ENCODE measurements at places on chromosomes 13 and 19. TPM values are rescaled to one million over a fixed set of nuclear protein-coding genes. Genes with fewer than 3 reads are reported as not detected.

DNA sequence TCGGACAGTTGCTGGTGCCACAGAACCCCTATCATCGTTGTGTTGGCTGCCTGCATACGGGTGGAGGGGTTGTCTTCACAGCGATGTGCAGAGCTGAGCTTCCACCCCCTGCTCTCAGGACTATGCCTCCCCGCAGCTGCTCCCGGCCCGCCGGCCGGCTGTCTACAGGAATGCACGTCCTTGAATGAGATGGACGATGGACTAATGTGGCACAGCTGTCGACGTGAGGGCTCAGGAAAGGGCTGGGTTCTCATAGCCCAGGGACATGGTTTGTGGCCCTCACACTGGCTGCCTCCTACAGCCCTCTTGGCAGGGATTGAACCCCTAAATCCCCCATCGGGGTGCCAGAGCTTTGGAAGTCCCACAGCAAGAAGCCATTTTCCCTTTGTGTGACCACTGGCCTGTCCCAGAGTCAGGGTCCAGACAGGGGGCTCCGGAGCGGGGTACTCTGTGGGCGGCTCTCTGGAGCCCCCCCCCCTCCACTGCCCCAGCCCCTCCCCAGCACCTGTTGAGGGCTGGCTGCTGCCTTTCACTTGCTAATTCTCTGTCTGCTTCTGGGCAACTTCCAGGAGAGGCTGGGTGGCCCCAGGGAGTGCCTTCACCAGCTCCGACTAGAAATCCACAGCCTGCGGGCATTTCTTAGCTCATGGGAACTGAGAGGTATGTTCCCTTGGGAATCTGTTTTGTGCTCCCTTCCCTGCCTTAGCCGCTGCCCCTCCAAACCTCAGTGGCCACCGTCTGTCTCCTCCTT, 40.2 kb downstream of the TSSK6 start:
- no peak for DNase-seq
- no peaks in the 10 kb centered on the region for H3K27me3 ChIP-seq

Gene SEMA6B
- total RNA-seq = not detected

Gene SOHLH2
- total RNA-seq = not detected

DNA sequence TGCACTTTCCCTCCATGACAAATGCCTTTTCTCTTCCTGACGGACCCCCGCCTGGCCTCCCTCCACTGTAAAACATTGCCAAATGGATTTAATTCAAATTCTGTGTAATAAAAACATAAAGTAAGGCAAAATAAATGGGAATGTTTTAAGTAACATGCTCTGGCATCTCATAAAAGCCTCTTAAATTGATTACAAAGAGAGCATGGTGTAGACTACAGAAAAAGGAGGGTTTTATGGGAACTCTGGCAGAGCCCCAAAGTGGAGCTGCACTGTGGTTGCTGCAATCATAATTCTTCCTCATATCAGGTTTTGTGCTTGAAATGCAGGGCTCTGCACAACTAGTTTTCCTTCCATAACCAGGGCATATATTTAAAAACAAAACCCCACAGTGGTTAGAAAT, 44.3 kb upstream of the SIAH3 start:
- H3K27ac ChIP-seq = no peak overlapping the region
- no peaks in the 10 kb centered on the region for H3K4me1 ChIP-seq
- H3K36me3 ChIP-seq = no peaks in the 10 kb centered on the region
- H3K27me3 ChIP-seq = peaks cover 9% of the 10 kb centered on the region
- no peak overlapping the region for H3K4me3 ChIP-seq
- no peak for DNase-seq

GRCh38 chr13:75489502-75490263, 7.7 kb upstream of the TBC1D4 start:
- no peak overlapping the region for H3K4me3 ChIP-seq
- H3K36me3 ChIP-seq = no peaks in the 10 kb centered on the region
- no peak overlapping the region for H3K27ac ChIP-seq
- peaks cover 29% of the 10 kb centered on the region for H3K27me3 ChIP-seq
- peaks cover 7% of the 10 kb centered on the region for H3K4me1 ChIP-seq
- no peak for DNase-seq

DNA sequence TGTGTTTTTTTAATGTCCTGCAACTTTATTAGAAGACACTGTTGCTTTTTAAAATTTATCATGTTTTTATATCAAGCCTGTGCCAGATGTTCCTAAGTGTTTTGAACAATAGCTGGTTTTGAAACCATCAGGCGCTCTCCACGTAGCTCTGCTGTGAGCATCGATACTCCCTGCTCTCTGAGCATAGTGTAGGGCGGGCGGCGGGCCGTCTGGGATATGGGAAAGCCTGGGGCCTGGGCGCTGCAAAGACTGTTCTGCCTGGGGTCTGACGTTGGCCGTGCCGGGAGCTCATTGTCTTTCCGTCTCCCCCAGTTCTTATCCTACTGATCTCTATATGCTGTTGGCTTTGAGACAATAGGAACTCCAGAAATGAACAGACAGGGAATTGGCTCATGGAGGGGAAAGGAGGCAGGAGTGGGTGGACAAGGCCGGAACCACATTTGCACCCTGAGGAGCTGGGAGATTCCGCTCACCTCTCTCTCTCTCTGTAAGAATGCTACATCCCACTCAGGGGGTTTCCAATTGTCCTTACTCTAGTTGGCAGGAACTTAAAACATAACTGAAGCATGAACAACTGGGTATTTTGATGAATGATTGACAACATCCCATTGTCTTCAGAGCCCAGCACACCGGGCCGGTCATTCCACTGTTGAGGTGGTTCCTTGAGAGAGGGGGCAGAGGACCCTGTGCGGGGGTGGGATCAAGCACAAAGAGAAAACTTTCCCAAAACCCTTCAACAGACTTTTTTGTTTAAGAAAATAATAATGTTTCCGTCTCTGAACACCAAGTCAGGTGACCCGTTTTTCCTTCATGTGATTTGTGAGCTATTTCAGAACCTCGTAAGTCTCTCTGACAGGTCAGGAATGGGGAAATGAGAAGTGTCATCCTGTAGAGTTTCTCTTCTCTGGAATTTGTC, 64.7 kb downstream of the COL4A2 start:
- DNase-seq = no peak
- no peaks in the 10 kb centered on the region for H3K4me1 ChIP-seq
- H3K27me3 ChIP-seq = peaks cover 32% of the 10 kb centered on the region
- H3K36me3 ChIP-seq = no peaks in the 10 kb centered on the region
- no peak overlapping the region for H3K27ac ChIP-seq

DNA sequence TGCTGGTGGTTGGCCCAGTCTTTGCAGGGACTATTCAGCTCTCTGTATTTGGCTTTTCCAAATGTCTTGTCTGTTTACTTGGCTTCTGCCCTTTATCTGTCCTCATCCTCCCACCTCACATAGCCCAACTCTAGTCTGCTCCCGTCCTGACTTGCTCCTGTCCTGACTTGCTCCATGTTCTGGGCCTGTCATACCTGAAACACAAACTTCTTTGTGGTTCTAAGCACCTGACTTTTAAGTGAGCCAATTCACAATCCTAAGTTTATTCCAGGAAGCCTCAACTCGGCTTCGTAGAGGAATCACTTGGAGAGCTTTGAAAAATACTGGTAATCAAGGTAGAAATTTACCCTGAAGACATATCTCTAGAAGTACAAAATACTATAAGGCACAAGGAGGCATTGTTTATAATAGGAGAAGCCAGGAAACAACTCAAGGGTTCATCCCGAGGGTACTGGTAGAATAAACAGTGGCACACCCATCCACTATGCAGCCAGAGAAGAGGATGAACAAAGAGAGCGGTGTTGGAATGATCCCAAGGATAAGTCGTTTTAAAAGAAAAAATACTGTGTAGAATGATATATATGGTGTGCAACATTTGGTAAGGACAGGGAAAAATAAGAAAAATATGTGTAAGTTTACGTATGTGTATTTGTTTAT, 284.5 kb downstream of the FGF14 start:
- no peak overlapping the region for H3K27ac ChIP-seq
- no peaks in the 10 kb centered on the region for H3K4me1 ChIP-seq
- no peak overlapping the region for H3K4me3 ChIP-seq
- peaks cover 2% of the 10 kb centered on the region for H3K27me3 ChIP-seq

Gene EFNA2
- total RNA-seq = not detected

- no peaks in the 10 kb centered on the region for H3K27me3 ChIP-seq
- H3K36me3 ChIP-seq = peaks cover 36% of the 10 kb centered on the region
- peaks cover 32% of the 10 kb centered on the region for H3K4me1 ChIP-seq
- peak overlapping the region; percentile 94 for H3K4me3 ChIP-seq
- H3K27ac ChIP-seq = no peak overlapping the region
Measured at GRCh38 chr13:26219726-26220125, 2.4 kb downstream of the RNF6 start.

Gene DCLK1
- not detected for total RNA-seq

GRCh38 chr13:35256459-35257148, 219.9 kb downstream of the MAB21L1 start:
- no peak overlapping the region for H3K4me3 ChIP-seq
- H3K27ac ChIP-seq = no peak overlapping the region
- DNase-seq = no peak
- H3K4me1 ChIP-seq = no peaks in the 10 kb centered on the region

Gene ACER1
- total RNA-seq = 0.14 TPM

Gene ERICH6B
- total RNA-seq = not detected

DNA sequence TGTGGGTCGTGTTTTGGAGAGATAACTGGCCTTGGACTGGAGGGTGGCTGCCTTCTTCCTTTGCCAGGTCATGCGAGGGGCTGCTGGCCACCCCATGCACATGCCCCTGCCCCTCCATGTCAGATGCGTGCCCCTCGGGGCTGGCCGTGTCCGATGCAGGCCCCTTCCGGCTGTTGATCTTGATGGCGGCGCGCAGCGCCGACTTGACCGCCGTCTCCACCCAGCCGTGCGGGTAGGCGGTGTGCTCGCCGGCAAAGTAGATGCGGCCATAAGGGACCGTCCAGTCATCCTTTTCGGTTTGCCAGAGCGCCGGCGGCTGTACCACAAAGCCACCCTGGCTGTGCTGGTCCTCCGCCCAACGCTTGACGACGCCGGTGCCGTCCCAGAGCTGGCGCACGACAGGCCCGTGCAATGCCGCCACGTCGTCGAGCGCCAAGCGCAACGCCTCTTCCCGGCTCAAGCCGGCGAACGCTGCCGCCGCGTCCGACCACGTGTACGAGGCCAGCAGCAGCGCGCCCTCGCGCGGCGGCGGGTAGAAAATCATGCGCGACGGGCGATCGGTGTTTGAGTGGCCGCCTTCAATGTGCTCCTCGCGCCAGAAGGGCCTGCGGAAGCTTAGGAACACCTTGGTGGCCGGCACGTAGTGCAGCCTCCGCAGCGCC, 6.9 kb downstream of the IL4I1 start:
- no peaks in the 10 kb centered on the region for H3K27me3 ChIP-seq
- H3K4me3 ChIP-seq = peak overlapping the region; percentile 69

GRCh38 chr13:112871742-112872141, 97.3 kb upstream of the MCF2L start:
- no peak overlapping the region for H3K27ac ChIP-seq
- no peak for DNase-seq
- H3K4me1 ChIP-seq = peaks cover 20% of the 10 kb centered on the region
- H3K27me3 ChIP-seq = no peaks in the 10 kb centered on the region
- H3K36me3 ChIP-seq = peaks cover 23% of the 10 kb centered on the region

Gene ZFP36
- total RNA-seq = 118 TPM

DNA sequence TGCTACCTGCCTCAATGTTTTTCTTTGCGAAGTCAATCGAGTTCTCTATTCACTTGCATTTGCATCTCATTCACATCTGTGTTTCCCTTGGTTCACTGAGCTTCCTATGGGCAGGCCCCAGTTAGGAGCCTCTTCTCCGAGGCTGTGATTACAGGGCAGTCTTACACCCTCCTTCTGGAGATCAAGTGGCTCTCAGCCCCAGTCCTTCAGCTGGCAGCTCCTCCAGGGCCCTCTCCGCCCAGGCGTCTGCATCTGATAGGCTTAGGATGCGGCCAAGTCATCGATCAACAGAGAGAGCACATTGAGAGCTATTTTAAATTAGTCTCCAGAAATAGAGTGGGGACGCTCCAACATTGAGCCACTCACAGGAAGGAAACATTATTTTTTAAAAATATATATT, 44.2 kb downstream of the MBNL2 start:
- H3K27ac ChIP-seq = no peak overlapping the region
- DNase-seq = no peak
- H3K4me3 ChIP-seq = no peak overlapping the region

DNA sequence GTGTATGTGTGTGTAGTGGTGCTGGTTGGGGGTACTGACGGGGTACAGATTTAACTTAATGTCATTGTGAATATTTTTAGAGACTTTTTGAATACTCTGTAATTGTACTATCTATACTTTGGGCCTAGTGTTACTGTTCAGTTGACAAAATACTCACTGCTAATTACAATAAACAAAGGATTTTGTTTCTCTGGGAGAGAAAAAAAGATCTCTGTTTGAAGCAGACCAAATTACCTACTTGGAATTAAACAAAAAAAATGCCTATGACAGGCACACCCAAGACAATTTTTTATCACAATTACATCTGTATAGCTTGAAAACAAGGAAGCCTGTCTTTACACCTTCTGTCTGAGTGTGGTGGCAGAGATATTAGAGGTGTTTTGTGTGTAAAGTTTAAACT, 45.1 kb downstream of the OLFM4 start:
- no peak for DNase-seq
- H3K36me3 ChIP-seq = no peaks in the 10 kb centered on the region
- H3K27ac ChIP-seq = no peak overlapping the region
- H3K27me3 ChIP-seq = no peaks in the 10 kb centered on the region
- H3K4me3 ChIP-seq = no peak overlapping the region

DNA sequence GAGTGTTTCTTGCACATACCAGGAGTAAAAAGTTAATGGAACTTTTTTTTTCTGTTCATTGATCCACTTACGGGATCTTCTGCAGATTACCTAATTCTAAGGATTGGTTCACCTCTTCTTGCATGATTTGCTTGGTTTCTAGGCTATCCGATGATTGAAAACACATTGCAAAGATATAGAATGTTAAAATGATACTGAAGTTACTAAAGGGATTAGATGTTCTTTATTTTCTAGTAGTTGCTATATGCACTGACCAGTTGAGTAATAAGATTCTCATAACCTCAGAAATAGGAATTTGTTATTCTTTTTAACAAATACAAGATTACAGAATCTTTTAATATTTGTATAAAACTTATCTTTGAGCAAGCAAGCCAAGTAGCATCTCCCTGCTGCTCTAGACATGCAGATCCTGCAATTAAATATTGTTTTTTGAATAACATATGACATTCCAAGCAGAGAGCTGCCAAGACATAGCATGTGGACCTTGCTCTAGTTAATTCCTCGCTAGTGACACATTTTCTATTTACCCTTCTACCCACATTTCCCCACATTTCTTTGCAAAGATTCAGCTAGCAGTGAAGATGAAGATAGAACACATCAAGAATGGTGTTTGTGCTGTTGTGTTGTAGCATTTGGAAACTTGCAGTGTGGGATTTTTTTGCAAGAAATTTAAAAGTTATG, 51.7 kb upstream of the RNF113B start:
- DNase-seq = no peak
- no peak overlapping the region for H3K27ac ChIP-seq
- H3K4me3 ChIP-seq = no peak overlapping the region
- H3K4me1 ChIP-seq = no peaks in the 10 kb centered on the region
